Activated naive CD8-positive, alpha-beta T cell treated with anti-CD3 and anti-CD28 coated beads for 36 hours (primary cell): ENCODE measurements at places on chromosomes 4 and X.
A peak's percentile ranks its signal among the peaks of the same experiment; 100 is the strongest.

- no peak overlapping the region for H3K4me3 ChIP-seq
- H3K36me3 ChIP-seq = no peaks in the 10 kb centered on the region
- DNase-seq = no peak
Measured at GRCh38 chr4:156109943-156110900, 156.6 kb upstream of the CTSO start.

DNA sequence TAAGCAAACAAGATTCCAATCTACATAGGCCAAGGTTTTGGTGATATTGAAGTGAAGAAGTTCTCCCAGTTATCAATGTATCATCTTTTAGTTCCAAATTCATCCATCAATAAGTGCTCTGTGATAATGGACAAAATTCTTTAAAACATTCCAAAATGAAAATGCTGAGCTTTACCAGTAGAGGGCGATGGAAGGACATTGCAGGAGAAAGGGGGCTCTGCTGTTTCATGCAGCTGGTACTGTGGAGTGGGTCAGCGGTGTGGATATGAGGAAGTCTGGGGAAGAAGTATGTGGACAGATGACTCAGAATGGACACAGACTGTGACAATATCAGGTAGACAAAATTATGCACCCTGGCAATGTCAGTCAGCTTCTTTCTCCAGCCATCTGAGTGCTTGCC is 46.6 kb upstream of the HS6ST2 start:
- no peak for DNase-seq
- no peak overlapping the region for H3K27ac ChIP-seq
- no peaks in the 10 kb centered on the region for H3K4me1 ChIP-seq

DNA sequence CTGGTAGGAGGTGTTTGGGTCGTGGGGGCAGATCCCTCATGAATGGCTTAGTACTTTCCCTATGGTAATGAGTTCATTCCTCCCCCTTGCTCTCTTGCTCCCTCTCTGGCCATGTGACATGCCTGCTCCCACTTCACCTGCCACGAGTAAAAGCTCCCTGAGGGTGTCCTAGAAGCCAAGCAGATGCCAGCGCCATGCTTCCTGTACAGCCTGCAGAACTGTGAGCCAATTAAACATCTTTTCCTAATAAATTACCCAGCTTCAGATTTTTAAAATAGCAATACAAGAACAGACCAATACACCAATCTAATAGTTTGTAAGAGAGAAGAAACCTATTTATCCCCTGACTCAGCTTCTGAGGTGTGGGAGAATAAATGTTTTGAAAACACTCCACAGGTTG is 60.5 kb downstream of the FGFBP1 start:
- H3K4me1 ChIP-seq = no peaks in the 10 kb centered on the region
- H3K27ac ChIP-seq = no peak overlapping the region
- no peak overlapping the region for H3K4me3 ChIP-seq
- no peak for DNase-seq
- H3K36me3 ChIP-seq = peaks cover 4% of the 10 kb centered on the region
- no peaks in the 10 kb centered on the region for H3K27me3 ChIP-seq

- H3K36me3 ChIP-seq = no peaks in the 10 kb centered on the region
- H3K27ac ChIP-seq = no peak overlapping the region
- DNase-seq = no peak
- peaks cover 6% of the 10 kb centered on the region for H3K4me1 ChIP-seq
- H3K27me3 ChIP-seq = no peaks in the 10 kb centered on the region
- H3K4me3 ChIP-seq = no peak overlapping the region
Measured at GRCh38 chrX:42085836-42086235, 162.5 kb upstream of the CASK start.

DNA sequence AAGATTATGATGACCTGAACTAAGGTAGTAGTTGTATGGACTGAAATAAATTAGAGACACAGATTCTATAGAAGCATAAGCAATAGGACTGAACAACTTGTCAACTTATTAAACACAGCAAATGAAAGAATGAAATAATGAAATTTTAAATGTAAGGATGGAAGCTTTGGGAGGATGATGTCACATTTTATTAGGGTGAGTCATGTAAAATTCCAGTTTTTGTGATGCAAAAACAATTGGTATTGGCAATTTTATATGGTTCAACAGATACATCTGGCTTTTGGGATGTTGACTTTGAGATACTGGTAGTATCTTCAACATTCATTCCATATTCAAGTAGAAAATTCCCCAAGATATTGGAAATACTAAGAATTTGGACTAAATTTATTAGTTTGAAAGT is 72.7 kb upstream of the IL15 start:
- H3K4me3 ChIP-seq = no peak overlapping the region
- H3K4me1 ChIP-seq = no peaks in the 10 kb centered on the region
- no peaks in the 10 kb centered on the region for H3K27me3 ChIP-seq
- DNase-seq = no peak
- H3K36me3 ChIP-seq = no peaks in the 10 kb centered on the region
- H3K27ac ChIP-seq = no peak overlapping the region

- H3K27me3 ChIP-seq = no peaks in the 10 kb centered on the region
- H3K36me3 ChIP-seq = no peaks in the 10 kb centered on the region
- H3K4me3 ChIP-seq = no peak overlapping the region
- no peak for DNase-seq
Measured at GRCh38 chr4:181650033-181650825, 593.0 kb upstream of the TENM3 start.

GRCh38 chr4:168487282-168488035 is 7.2 kb upstream of the DDX60L start:
- peaks cover 27% of the 10 kb centered on the region for H3K4me1 ChIP-seq
- H3K27me3 ChIP-seq = peaks cover 3% of the 10 kb centered on the region
- no peak for DNase-seq
- H3K36me3 ChIP-seq = no peaks in the 10 kb centered on the region
- H3K27ac ChIP-seq = peak overlapping the region; percentile 70

GRCh38 chr4:107725281-107725859 is 5.3 kb upstream of the PAPSS1 start:
- no peak overlapping the region for H3K4me3 ChIP-seq
- peaks cover 12% of the 10 kb centered on the region for H3K4me1 ChIP-seq
- H3K27ac ChIP-seq = no peak overlapping the region
- H3K36me3 ChIP-seq = no peaks in the 10 kb centered on the region
- peaks cover 9% of the 10 kb centered on the region for H3K27me3 ChIP-seq
- DNase-seq = no peak

- H3K27ac ChIP-seq = no peak overlapping the region
- H3K4me3 ChIP-seq = no peak overlapping the region
- no peak for DNase-seq
Measured at GRCh38 chr4:102657206-102657605, 103.6 kb downstream of the MANBA start.

- H3K4me3 ChIP-seq = no peak overlapping the region
- DNase-seq = no peak
- H3K36me3 ChIP-seq = no peaks in the 10 kb centered on the region
Measured at GRCh38 chr4:182740256-182740655, 176.9 kb downstream of the DCTD start.
